Stimulated activated CD8-positive, alpha-beta memory T cell treated with anti-CD3 and anti-CD28 coated beads, Interleukin-7, amount 100 ng/mL, for 24 hours (primary cell): ENCODE measurements at places on chromosomes 3 and 15.
A peak's percentile ranks its signal among the peaks of the same experiment; 100 is the strongest.

GRCh38 chr3:171342200-171342599, 118.0 kb downstream of the TNIK start:
- no peak for DNase-seq

DNA sequence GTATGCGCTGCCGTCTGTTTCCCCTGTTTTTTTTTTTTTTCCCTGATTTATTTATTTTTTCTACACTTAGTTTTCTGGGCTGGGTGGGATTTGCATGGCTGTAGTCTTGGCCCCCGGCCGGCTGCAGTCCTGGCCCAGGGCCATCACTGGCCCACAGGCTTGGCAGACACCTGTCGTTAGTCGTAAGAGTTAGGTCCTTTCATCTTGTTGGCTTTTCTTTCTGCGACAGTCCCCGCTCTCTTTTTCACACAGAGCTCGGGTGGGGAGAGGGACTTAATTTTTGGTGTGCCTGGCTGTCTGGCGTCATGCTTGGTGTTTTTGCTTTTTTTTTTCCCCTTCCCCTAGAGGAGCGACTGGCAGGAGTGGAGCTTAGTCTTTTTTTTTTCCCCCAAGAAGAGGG, 183.4 kb downstream of the KLF13 start:
- DNase-seq, result no peak

GRCh38 chr3:99330281-99330680, 308.1 kb upstream of the COL8A1 start:
- DNase-seq, result no peak

- DNase-seq, result no peak
Observed at GRCh38 chr3:123883111-123883510, 1.0 kb downstream of the MYLK start.

GRCh38 chr15:97967881-97968280, 7.4 kb downstream of the ARRDC4 start:
- DNase-seq, result no peak

GRCh38 chr15:95249524-95249923, 1018.2 kb downstream of the MCTP2 start:
- no peak for DNase-seq

- no peak for DNase-seq
Observed at GRCh38 chr3:67558426-67558825, 96.0 kb downstream of the SUCLG2 start.

GRCh38 chr3:186380622-186381380, 18.8 kb upstream of the DGKG start:
- DNase-seq, result no peak

GRCh38 chr15:101455291-101456025, 34.0 kb downstream of the PCSK6 start:
- DNase-seq, result no peak

DNA sequence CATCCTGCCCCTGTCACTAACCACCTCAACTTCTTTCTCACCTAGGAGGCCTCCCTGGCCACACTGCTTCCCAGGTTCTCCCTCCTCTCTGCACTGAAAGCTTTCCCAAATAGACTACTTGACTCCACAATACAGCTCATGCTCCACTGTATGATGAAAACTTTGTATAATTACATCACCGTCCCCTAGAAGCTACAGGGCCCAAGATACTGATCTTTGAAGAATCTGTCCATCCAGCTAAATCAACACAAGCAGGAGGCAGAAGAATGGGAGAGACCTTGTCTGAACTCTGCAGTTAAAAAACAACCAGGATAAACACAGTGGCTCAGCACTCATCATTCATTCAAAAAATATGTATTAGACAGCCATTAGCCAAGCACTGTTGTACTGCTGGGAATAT, 26.4 kb upstream of the RPS17 start:
- no peak for DNase-seq

DNA sequence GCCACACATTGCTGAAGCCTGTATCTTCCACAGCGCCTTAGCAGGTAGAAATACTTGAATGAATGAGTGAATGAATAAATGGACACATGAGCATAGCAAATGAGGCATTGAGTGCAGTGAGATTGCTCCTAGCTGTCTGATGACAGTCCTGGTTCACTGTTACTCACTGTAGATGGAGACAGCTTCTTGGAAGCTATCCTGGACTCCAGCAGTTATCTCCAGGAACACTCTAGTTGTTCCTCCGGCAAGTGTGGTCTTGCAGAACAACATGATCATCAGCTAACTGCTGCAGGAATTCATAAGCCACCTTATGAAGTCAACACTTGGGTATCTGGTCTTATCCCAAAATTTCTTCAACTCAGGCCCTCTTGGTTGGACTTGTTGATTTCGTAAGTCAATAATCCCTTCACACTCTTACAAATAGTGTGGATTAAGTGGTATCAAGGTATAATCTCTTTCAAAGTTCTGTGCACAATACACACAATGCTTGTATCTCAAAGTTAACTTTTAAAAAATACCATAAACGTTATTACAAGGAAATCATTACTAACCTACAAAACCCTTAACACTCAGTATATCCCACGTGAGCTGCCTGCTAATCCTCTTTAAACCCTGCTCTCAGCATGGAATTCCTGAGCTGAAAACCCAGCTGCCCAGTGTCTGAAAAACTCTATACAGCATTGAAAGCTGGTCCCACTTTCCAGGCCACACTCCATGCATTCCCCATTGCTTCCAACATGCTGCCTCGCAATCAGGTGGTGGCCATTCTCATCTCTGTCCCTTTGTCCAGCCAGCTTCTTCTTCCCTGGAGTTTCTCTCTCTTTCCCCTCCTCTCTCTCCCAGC, 14.4 kb upstream of the ZBTB38 start:
- no peak for DNase-seq

GRCh38 chr3:73558727-73559075, 66.0 kb downstream of the PDZRN3 start:
- DNase-seq, result no peak

GRCh38 chr15:58223432-58223831, 85.3 kb downstream of the AQP9 start:
- DNase-seq, result no peak

DNA sequence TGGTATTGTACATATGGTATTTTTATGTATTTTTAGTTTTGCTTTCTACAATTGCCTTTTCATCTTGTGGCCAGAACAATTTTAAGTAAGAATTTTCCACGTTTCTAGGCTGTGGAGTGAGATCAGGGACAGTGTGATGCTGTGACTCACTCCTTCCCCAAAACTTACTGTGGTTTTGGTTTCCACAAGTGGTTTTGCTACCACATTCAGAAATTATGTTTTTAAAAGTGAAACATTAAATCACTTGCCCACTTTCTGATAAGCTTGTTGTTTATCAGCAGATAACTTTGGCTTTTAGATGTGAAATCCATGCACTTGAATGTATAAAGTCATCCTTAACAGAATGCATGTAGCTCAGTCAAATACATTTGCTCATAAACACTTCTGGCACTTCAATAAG, 192.2 kb upstream of the THRB start:
- no peak for DNase-seq

- no peak for DNase-seq
Observed at GRCh38 chr3:117133066-117133465, 423.5 kb downstream of the TUSC7 start.

DNA sequence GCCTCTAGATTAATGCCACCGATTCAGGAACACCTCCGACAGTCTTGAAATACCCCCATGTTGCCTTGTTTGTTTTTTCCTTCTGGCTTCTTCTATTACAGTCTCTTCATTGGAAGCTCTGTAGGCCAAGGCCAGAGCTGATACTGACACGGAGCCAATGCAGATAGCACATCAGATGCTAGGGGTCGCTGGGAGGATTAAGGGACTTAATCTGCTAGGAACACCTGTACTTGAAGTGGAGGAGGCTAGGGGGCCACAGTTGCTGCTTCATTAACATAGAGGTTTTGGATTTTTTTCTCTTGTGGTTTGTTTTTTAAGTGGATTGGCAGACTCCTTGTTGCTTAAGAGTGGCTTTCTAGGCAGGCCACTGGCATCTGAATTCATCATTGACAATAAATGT, 49.6 kb downstream of the PARP14 start:
- DNase-seq, result no peak

DNA sequence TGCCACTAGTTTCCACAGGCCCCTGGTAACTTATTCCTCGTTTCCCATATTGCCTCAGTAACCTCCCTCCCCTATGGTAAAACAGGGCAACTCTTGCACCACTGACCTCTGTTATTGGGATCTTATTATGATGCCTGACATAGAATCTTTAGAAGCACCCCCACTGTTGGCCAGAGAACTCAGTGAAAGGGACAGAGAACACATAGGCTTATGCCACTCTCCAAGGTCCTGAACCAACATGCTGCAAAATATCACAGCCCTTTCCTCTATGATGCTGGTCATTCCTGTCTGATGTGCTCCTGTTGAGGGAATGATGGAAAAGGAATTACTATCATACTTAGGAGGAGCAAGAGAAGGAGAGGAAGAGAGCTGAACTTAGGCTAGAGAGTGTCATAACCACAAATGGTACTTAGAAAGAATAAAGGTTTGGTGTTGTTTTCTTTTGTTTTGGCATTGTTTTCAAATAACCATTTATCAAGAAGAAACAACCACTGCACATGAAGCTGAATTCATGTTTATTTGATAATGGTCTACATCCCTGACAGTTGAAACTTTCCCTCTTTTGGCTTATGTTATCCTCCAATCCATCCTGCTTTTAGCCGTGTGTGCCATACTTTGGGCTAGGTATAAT, 330.2 kb downstream of the EPHB1 start:
- no peak for DNase-seq

DNA sequence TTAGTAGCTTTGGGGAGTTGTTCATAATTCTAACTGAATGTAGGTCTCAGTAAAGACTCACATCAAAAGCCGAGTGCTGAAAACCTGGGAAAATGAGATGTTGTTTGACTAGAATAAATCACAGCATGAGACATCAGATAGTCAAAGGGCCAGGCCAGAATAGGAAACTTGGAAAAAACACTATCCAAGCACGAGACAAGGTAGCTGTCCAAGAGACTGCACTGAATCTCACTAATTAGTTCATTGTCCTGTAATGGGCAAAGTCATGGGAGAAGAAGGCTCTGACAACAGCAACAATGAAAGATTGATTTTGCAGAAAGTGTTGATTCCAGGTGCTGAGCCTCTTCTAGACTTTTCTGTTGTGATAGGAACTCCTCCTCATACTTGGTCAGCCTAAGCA, 314.2 kb downstream of the ROBO1 start:
- no peak for DNase-seq

GRCh38 chr15:72195101-72195511, 2.5 kb downstream of the GRAMD2A start:
- no peak for DNase-seq

DNA sequence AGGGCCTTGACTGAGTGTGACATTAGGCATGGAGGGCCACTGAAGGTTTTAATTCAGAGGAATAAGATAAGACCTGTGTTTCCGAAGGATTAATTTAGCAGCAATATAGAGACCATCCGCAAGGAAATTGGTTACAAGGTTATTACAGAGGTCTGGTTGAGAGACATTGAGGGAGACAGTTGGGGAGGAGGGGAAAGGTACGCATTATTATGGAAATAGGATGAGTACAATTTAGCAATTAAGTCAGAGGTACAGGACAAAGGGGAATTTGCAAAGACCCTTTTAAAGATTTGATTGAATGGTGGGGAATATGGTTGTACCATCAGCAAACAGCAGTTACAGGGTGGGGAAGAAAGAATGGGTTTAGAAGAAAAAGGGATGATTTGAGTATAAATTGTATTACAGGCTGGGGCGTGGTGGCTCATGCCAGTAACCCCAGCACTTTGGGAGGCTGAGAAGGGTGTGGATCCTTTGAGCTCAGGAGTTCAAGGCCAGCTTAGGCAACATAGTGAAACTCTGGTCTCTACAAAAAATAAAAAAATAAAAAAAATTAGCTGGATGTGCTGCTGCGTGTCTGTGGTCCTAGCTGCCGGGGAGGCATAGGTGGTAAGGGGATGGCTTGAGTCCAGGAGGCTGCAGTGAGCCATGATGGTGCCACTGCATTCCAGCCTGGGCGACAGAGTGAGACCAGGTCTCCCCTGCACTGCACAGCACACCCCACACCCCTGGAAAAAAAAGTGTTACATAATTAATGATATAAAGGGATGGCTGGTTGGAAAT, 11.3 kb downstream of the ARL8B start:
- DNase-seq, result no peak

- DNase-seq, result no peak
Observed at GRCh38 chr3:13541691-13542090, 7.2 kb upstream of the FBLN2 start.

GRCh38 chr15:57553526-57553925, 38.2 kb upstream of the MYZAP start:
- DNase-seq, result no peak

DNA sequence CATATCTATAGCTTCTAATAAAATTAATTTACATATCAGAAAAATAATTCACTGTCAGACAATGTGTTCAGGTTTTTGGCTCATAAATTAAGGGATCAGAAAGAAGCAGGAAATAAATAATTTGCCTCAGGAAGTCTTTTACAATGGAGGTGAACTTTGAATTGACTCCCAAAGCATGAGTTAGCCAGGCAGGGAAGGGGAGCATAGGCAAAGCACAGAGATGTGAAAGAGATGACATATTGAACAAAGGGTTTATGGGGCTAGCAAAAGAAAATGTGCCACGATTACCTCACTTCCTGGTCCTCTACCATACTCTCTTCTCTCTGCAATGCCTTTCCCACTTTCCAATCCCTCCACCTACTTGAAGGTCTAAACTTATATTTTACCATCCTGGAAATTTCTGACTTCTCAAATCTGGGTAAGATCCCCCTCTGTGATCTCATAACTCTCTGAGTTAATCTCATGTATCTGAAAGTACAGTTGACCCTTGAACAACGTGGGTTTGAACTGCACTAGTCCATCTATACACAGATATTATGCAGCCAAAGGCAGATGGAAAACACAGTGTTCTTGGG, 4.1 kb upstream of the HEXA start:
- no peak for DNase-seq

GRCh38 chr15:75335705-75336355, at the start of gene COMMD4:
COMMD4 (plus strand) TSS chr15:75336063; CDS start chr15:75336090, 27 bp downstream.
- DNase-seq, result peak; percentile 80

- no peak for DNase-seq
Observed at GRCh38 chr3:142586803-142587406, 8.4 kb upstream of the ATR start.

DNA sequence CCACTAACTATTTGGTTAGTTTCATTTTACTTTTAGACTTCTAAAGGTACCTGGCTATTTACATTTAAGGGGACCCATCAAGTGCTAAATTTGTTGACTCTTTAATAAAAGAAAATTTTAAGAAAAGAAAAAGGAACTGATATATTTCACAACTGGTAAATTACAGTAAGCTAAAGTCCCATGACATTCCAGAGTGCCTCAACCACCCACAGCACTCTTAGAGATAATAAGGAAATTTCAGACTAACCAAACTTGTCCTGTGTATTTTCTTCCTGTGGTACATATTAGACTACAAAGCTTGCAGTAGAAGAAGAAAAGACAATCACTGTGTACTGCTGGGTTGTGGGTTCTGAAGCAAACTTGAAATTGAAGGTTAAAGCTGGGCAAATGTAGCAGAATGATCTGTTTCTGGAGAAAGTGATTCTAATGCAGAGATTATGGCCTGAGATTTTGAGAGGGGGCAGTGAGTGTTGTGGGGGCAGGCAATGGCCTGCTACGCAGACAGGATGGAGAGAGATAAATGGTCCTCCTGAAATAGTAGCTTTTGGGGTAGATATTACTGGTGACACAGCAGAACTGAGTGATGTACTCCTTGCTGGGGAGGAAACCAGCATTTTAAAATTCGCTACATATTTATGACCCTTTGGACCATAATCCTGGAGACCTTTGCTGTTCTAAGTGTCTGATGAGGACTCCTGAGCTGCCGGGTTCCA, 24.5 kb upstream of the MFSD1 start:
- DNase-seq, result no peak

- DNase-seq, result no peak
Observed at GRCh38 chr3:195522254-195523023, 20.7 kb downstream of the PPP1R2 start.

GRCh38 chr3:24220859-24221657, 273.6 kb downstream of the THRB start:
- no peak for DNase-seq
